ENCODE measurements at places on chromosomes 7 and 10.

GRCh38 chr7:139949629-139950028, 113.1 kb downstream of the PARP12 start:
- DNase-seq = no peak

- DNase-seq = no peak
These were observed 36.6 kb upstream of the FMC1 start for GRCh38 chr7:139304517-139304916.

- no peak for DNase-seq
These were observed 39.9 kb upstream of the LYZL1 start for GRCh38 chr10:29249018-29249417.

DNA sequence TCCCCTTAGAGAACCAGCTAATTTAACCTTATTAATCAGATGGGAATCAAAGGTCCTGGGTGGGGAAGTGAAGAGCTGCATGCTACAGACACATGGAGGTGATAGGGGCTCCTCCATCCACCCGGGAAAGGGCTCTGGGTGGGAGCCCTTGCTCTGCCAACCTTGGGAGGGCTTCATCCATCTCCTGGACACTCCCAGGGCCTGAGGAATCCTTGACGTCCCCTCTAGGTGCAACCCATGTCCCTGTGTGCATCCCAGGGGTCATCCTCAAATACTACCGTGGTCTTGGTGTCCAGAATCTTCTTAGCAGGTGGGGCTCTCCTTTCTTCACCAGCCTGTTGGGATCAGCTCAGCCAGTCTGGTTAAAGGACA, 55.4 kb upstream of the IGFBP3 start:
- no peak for DNase-seq

DNA sequence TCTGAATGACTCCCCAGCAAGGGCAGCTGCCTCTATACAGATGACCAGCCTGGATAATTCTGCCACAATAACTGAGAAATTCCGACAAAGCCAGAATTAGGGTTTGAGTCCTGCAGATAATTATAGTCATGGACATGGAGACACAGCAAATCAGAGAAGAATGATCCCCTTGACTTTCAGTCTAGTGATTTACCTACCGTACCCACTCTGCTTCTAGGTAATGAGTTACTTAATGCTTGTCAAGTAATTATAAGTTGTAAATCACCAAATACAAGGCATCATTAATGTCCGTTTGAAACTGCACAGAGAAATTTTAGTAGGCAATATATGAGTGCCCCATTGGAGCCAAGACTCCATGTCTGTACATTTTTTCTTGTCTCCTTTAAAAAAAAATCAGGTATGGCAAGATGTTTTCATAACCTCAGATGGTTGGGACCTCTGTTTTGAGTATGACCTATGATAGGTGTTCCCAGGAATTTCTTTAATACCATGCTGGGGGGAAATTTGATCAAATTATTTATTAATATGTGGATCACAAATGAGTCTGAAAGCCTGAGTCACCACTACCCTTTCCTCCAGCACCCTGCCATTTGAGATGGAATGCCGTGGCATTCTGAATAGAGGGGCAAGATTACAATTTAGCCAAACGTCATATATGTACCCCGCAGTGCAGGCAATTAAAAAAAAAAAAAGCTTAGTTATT, 5.5 kb upstream of the ARID5B start:
- DNase-seq = no peak

DNA sequence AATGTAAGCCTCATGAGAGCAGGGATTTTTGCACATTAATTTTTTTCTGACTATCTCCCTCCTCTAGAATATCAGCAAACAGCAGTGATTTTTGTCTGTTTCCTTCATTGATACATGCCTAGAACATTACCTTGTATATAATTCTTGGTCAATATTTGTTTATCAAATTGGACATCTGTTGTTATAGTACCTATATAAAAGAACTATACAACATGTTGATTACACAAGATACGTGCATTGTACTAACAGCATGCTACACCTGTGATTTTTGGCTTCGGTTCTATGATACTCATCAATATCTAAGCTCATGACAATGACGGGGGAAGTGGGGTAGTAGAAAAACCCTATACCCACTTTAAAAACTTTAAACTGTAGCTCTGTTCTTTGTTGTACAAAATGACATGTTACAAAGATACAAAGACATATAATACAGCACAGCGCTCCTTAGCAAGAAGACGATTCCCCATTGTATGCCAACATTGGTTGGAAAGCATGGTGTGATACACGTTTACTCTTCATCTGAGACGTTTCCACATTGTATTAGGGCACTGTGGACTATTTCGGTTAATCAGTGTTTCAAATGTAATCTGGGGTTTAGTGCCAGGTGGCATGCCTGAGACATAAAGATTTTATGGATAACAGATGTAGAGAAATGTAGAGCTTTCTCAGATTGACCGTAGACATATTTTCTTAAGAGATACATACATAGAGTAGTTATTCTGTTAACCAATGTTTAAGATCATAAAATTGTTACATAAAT, 70.5 kb upstream of the FOXP2 start:
- no peak for DNase-seq

DNA sequence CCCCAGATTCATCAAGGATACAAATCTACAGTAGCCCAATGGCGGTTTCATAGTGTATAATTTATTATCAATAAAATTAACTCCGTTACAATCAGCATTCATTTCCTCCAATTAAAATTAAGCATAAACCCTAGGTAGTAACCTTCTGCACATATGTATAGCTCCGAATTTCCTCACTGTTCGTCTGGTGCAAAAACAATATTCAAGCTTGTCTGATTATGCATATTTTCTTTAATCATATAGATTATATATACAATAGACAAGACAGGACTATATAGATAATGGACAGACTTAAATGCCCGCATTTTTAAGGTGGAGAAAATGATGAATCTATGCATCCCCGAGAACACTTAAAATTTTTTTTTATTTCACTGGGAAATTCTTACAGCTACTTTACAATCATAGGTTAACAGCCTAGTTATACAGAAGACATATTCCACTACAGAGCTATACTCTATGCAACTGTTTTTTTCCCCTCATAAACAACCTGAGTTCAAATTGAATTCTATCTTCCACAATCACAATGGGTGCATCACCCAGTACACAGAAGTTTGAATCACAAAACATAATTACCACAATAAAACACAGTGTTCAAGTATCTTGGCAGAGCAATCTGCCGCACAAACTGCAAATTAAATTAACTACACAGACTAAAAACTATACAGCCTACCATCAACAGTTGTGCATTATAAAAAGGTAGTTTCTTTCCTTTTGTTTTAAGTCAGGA, 2.6 kb downstream of the HOXA9 start:
- DNase-seq = no peak

DNA sequence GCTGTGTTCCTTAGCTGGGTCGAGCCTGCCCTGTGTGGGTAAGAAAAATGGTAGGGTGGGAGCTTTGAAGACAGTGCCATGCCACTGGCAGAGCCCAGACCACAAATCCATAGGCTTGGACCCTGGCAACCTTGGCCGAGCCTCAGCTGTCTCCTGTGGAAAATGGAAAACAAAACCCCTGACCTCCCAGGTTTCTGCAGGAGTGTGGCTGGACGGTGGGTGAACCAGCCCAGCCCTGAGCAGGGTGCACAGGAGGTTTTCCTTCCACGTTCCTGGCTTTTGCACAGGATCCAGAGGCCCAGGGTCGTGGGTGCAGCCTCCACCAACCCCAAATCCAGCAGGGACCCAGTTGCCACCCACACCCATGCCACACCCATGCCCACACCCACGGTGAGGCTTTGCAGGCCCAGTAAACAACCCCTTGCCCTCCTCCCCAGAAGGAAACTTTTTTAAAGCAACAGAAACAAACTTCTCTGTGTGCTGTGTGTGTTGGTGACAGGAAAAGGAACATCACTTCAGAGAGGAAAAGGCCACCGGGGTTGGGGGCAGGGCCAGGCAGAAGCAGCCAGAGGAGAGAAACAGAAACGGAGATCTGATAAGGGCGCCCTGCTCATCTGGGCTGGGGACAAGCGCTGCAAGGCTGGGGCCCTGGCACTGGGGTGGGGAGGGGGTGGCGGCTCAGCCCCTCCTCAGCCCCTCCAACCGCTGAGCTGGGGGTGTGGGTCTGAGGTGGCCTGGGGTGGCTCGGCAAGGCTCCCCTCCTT, 20.7 kb upstream of the ZMIZ1 start:
- no peak for DNase-seq

GRCh38 chr7:85060696-85061095, 126.2 kb downstream of the SEMA3D start:
- DNase-seq = no peak

All from smooth muscle cell of the brain vasculature (primary cell).